ENCODE measurements at places on chromosomes 5 and 9.
A peak's percentile ranks its signal among the peaks of the same experiment; 100 is the strongest.

DNA sequence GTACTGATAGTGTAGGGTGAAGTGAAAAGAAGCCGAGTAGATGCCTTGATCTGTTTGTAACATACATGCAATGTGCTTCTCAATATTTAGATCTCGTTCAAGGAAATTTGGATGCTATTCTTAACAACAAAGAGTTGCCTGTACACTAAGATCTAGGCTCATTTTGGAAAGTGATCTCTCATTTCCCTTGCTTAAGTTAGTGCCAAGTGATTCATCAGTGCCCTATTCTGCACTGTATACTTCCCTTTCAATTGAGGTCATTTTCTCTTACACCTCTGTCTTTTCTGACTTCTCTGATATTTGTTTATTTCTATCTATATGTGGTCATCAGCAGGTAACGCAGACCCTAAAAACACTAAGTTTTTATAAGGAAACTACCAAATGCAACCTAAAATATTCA lies 528.6 kb upstream of the PTPRD start:
- DNase-seq = no peak

GRCh38 chr9:15268317-15268716 lies 38.7 kb downstream of the TTC39B start:
- DNase-seq = no peak

DNA sequence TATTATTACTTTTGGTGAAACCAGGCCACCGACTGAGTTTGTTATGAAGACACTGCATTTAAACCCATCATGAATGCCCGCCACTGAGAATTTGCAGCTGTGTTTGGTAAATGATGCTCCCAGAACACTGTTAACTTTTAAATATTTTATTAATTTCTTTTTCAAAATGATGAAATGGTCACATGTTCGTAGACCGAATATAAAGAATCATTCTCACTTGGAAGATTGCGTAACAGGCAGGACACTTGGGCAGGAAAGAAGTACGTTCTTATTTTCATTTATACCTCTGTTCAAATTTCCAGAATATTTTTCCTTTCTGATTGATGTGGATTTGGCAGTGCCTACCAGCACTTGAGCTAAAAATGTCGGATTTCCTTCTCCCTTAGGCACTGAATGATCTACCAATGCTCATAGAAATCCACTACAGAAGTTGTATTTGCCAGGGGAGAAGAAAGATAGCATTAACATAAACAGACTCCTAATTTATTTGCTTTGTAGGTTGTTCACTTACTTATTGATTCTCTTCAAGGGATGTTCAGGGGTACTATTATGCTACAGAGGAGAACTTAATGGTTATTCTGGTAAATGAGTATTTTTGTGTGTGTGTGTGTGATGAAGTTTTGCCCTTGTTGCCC lies 13.8 kb downstream of the CYFIP2 start:
- DNase-seq = no peak

DNA sequence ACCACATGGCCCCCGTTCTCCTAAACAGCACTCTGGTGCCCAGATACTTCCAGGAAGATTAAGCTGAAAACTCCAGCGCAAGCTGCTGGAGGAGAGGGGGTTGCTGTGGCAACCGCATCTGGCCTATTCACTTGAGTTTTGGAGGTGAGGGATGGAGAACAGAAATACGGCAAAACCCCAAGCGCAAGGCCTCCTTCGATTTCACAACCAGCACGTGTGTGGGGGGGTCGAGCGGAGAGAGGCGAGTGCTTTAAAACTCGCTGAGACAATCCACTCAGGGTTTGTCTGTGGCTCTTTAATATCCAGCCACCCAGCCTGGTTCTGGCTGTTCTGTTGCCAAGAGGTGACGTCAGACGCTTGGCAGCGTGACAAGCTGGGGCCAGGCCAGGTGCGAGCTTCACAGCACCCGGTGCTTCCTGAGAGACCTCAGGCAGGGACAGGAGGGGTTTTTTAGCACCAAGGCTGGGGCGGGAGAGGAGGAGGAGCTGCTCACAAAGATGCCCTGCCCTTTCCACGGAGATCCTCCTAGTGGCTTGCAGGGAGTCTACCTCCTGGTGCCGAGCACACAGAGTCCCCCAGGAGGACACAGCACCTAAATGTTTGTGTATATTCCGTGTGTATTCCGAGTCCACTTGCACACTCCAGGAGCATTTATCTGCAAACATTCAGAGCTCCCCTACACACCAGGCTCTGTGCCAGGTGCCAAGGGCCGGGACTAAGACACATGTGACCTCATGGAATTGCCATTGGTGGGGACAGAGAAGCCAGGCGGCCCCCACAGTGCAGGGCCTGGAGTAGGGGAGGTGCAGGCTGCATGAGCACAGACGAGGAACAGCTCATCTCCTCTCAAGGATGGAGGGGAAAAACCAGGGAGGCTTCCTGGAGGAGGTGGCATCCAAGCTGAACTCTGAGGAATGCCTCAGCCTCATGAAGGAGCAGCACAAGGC lies 194.6 kb downstream of the OLFM1 start:
- DNase-seq = peak; percentile 38

DNA sequence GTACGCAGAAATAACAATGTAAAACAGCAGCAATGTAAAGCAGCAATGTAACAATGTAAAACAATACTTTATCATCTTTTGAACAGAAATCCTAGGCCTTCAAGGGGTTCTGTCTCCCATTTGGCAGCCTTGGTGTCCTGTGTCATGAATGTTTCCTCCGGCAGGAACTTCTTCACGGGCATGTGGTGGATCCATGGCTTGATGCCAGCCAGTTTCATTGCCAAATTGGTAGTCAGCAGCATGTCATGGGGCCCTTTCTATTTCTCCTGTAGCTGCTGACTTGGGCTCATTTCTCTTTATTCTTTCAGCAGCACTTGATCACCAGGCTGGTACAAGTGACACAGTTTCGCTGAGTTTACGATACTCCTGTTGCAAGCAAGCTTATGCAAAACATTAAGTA lies 275.3 kb downstream of the HTR1A start:
- DNase-seq = peak; percentile 3

DNA sequence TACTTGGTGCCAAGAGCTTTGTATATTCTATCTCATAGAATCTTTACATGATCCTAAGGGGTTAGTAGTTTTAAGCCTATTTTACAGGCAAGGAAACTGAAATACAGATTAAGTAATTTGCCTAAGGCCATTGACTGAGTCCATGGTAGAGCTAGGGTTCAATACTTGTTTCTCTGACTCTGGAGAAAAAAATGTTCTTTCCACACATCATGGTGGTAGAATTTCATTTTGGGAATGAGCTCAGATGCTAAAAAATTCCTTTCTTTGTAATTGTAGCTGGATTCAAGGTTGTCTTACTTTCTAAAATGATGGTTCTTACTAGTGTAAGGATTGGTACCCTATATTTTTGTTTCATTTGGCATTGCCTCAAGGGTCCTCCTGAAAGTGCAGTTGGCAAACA lies 86.0 kb downstream of the ANKRD55 start:
- DNase-seq = no peak

- no peak for DNase-seq
These were observed 569.7 kb downstream of the ZNF608 start for GRCh38 chr5:124176692-124177091.

GRCh38 chr5:137488974-137489373 lies 10.2 kb downstream of the SPOCK1 start:
- no peak for DNase-seq

DNA sequence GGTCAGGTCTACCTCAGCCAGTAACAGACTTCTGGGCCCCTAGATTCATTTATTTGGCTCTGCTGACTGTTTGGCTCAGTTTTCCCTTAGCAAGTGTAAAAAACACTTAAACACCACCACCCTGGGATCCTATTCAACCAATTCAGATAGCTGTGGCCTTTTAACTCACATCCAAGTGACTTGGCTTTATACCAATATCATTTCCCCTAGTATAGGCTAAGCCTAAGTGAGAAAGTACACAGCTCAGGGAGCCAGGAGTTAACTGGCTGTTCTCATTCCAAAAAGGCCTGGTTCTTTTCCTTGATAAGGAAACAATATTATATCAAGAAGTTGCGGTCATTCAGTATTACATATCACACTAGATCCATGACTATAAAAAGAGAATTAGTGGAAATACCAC lies 163.5 kb downstream of the ARL15 start:
- DNase-seq = no peak

- DNase-seq = peak; percentile 40
These were observed 17.2 kb downstream of the AGXT2 start for GRCh38 chr5:35030426-35031100.

GRCh38 chr9:134037641-134038040 lies 12.4 kb downstream of the BRD3OS start:
- no peak for DNase-seq

DNA sequence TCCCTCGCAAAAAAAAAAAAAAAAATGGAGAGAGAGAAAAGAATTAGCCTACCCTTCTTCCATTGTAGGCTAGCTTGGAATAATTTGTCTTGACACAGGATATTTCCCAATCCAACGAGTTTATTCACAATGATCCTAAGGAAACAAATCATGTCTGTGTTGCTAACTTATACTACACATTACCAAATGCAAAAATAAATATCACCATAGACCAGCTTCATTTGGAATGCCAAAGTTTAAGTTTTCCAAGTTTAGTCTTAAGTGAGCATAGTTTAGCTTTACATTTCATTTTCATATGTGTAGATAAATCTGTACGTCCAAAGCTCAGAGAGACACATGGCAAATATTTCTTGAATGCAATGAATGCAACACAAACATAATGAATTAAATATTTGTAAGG lies 1106.2 kb upstream of the DMAC1 start:
- DNase-seq = no peak

GRCh38 chr9:127878652-127879390 lies 1.3 kb upstream of the AK1 start:
- DNase-seq = no peak

DNA sequence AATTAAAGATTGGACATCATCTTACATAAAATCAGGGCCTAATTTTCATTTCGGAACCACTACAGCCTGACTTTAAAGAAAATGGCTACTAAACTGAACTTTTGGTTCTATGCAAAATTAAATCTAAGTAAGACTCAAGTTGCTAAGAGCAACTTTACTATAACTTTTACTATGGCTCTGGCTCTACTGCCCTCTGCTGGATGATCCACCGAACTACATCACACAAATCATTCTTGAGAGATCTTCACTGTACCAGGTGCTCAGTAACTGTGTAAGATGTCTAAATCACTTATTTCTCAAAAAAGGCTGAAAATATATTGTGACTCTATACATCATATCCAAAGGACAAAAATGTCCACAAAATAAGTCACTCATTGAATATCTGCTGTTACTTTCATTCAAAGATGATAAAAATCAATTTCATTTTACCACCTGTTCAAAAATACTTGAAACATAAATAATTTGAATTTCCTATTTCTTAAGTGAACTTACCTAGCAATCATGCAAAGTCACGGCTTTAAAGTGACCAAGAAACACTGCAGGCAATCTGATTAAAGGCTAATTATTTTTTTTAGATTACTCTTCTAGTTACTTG lies 13.5 kb downstream of the MOCS2 start:
- DNase-seq = peak; percentile 64

GRCh38 chr9:126526218-126527108 lies 87.3 kb upstream of the LMX1B start:
- DNase-seq = no peak

DNA sequence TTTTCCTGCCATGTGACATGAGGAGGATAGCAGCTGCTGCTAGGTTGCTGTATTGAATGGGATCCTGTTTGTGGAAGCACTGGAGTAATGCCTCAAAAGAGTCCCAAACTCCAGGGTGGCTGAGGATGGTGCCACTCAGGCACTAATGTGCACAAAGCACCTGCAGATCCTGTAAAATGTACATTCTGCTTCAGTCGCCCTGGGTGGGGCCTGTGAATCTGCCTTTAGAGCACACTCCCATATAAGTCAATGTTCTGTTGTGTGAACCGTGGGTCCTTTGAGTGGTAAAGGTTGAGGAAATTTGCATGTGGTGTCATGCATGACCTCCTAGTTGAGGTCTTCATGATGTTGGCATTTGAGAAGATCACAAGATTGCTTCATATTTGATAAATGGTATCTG lies 31.6 kb upstream of the ANKRD18A start:
- DNase-seq = no peak

DNA sequence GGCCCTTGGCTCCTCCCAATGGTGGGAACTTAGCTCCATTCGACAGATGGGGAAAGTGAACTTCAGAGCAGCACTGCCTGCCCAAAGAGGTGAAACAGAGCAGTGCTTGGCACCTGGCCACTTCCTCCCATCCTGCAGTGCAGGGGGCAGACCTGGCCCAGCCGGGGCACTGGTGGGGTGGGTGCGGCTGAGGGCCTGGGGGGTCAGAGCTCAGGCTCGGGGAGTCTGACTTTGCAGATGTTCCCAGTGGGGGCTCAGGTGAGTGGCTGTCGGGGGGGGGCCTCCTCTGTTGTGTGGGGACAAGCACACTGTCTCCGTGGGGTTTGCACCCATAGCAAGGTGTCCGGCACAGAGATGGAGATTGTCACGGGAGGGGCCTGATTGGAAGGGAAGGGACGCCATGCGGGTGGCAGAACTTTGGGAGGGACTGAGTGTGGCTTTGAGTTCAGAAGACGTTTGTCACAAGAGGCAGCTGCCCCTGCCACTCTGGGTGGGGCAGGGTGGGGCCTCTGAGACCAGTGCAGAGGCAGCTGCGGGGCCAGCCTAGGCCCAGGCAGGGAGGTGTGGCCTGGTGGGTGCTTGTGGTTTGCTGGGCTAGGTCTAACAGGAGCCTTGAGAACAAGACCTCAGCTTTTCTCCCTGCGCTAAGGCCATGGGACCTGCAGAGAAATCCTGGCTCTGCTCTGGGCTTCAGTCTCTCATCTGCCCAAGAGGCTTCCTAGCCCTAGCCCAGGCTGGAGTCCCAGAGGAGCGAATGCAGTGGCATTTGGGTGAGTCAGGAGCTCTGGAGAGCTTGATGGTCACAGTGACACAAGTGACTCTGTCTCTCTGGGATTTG lies 2.5 kb downstream of the MYMK start:
- no peak for DNase-seq

DNA sequence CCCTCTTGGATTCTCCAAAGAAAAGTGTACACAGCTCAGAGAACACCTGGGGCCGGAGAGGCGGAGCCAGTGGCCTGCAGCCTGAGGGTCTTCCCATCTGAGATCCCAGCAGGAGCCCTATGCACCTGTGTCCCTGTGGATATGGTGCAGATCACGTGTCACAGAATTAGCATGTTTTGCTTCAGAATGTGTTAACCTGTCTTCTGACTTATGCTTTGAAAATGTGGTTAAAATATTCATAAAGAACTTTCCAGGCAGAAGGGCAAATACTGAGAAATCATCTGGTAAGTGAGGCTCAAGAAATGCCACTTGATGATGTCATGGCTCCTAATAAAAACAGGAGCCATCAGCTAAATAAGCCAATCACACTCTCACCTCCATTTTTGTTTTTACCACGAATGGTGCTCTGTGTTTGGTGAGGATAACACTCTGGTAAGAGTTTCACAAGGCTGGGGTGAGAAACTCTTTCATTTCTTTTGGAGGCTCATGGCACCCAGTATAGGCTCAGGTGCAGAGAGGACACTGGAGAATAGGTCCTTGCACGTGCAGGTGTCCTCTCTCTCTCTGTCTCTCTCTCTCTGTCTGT lies 279.8 kb downstream of the FSTL4 start:
- DNase-seq = no peak

DNA sequence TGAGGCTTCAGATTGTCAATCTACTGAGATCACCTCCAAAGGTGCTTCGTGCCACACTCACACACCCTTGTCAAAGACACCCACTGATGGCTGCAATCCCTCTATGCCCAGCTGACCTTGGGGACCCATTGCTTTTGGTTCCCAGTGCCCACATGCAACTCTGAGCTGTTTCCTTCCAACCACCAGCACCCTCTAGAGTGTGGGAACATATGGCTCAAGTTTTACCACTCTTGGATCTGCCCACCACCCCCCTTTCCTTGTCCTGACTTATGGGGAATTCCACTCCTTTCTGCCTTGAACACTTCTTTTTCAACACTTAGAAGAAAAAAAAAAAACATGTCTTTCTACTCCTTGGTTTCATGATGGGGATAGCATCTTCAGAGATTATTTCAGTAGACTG lies 360.2 kb downstream of the ENC1 start:
- no peak for DNase-seq

All from M059J (cell line).